Tongue (tissue), 3 donors: ENCODE measurements at places on chromosomes 5 and 9.

- DNase-seq, result no peak
Measured at GRCh38 chr9:110066929-110067716, 140.8 kb downstream of the C9orf152 start.

GRCh38 chr9:86985132-86985647, 37.9 kb upstream of the GAS1 start:
- no peak for DNase-seq

DNA sequence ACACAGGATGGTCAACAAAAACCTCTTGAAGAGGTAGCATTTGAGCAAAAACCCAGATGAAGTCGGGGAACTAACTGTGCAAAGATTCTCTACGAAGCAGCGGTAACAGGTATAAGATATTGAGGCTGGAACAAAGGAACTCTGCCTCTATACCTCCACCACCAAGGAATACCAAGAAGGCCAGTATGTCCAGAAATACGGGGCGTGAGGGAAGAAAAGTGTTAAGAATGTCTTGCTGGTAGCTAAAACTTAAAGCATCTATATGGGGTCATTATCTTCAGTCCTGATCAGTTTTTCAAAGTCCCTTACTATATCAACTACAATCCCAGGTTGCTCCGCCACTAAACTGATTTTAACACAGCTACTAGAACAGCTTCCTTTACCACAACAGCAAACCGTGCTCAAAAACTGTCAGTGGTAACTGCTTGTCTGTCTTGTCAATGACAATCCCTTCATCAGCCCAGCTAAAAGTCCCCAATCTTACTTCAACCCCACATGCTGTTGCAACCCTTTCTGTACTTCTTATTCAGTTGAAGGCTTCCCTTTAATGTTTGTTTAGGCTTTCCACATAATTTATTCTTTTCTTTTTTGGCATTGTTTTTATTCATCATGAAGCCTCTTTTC, 9.4 kb downstream of the PAM start:
- no peak for DNase-seq

DNA sequence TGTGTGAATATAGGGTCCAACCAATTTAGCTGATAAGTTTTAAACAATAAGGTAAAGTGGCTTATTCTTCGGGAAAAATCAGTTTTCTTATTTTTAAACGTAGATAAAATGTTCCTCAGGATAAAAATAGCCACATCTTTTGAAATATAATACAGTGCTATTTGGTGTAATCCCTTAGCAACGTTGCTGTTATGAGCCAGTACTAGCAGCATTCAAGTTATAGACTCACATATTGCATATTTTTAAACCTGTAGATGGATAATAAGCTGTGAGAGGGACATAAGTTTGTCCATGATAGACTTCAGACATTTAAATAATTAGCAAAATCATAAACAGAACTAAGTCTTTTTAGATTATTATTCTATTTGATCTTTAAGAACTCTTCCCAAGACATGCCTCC, 6.3 kb downstream of the PDE4D start:
- DNase-seq, result no peak

- no peak for DNase-seq
Measured at GRCh38 chr5:137148159-137148558, 351.0 kb downstream of the SPOCK1 start.

DNA sequence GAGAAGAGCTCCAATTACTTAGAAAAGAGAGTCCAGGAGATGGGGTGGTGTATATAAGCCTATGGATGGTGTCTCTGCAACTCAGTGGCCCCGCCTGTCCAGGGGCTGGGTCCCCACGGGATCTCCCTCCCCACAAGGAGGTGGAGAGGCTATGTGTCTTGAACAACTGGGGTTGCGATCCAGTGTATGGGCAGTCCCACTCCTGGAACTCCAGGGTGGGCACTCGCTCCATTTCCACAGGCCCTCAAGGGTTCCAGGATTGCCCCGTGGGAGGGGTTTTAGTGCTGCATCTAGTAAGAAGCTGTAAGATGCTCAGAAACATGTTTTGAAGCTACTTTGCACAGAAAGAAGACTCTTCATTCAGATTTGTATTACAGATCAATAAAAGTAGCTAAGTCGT, 558 bp upstream of the SMAD5 start:
- no peak for DNase-seq

DNA sequence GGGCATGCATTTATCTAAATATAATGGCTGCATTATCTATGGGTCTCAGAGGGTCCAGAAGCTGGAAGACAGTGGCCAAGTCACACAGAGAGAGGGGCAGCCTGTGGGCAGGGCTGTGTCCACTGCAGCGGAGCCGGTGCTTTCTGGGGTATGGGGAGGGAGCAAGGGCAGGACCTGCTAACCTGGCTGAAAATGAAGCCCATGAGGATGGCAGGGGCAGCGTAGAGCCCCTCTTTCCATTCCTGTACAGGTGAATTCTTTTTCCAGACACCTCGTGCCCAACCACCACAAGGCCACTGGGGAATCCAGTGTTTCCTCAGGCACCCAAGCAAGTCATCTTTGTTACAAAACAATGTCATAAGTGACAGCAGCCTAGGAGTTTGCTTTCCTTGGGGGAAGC, 305.9 kb upstream of the IRX4 start:
- DNase-seq, result no peak

GRCh38 chr5:14414007-14414406, 167.6 kb upstream of the OTULINL start:
- DNase-seq, result no peak

GRCh38 chr9:17003576-17004240, 131.1 kb upstream of the CNTLN start:
- DNase-seq, result peak; percentile 19

- peak; percentile 95 for DNase-seq
Measured at GRCh38 chr5:154850255-154851062, at the start of gene FAXDC2. TSS of gene FAXDC2 (minus strand) at chr5:154850603. CDS start at chr5:154838178, 12,425 bp downstream.

DNA sequence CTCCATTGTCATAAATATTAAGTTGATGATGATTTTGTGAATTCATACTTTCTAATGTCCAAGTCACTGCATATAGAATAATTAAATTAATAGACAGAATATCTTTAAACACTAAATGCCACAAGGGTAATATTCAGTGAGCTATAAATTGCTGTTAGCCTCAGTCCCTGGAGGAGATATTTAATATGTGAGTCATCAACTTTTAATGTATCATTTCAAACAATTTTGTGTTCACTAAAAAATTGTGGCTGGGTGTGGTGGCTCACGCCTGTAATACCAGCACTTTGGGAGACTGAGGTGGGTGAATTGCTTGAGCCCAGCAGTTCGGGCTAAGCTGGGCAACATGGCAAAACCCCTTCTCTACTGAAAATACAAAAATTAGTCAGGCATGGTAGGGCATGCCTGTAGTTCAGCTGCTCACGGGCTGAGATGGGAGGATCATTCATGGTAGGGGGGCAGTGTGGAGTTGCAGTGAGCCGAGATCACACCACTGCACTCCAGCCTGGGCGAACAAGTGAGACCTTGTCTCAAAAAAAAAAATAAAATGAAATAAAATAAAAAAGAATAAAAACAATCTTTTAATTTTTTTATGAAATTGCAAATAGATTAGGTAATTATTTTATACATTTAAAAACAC, 717.3 kb upstream of the CHD1 start:
- no peak for DNase-seq

DNA sequence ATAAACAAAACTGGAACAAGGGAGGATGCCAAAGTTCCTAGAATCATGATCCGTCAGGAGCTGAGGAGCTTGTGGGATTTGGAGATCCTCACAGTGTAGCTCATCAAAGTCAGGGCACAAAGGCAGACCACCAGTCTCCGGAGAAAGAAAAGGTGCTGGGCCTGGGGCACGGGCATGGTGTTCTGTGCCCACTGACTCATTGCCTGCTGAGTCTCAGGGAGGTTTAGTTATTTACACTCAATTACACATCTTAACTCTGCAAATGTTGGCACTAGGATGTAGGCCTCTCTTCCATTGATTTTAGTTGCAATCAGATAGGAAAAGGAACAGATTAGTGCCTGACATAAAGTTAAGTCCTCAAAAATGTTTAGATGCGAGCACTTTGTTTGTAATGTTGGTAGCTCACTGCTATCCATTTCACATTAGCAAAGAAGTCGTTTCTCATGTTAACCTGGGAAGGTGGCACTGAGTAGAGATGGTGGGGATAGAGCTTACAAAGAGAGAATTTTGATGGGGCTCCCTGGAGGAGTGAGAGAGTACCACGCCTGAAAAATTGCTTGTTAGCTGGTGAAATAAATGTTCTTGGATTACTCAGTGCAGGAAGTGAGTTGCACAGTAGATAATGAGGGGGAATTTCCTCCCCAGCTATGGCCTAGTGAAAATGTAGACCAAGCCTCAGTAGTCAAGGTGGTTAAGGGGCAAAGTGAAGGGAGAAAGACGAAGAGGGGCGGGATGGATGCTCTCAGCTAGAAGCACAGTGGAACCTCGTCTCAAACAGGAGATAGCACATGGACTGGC, 109.5 kb upstream of the CD180 start:
- DNase-seq, result no peak

- peak; percentile 11 for DNase-seq
Measured at GRCh38 chr9:93345643-93346230, 105.7 kb upstream of the FAM120A start.

DNA sequence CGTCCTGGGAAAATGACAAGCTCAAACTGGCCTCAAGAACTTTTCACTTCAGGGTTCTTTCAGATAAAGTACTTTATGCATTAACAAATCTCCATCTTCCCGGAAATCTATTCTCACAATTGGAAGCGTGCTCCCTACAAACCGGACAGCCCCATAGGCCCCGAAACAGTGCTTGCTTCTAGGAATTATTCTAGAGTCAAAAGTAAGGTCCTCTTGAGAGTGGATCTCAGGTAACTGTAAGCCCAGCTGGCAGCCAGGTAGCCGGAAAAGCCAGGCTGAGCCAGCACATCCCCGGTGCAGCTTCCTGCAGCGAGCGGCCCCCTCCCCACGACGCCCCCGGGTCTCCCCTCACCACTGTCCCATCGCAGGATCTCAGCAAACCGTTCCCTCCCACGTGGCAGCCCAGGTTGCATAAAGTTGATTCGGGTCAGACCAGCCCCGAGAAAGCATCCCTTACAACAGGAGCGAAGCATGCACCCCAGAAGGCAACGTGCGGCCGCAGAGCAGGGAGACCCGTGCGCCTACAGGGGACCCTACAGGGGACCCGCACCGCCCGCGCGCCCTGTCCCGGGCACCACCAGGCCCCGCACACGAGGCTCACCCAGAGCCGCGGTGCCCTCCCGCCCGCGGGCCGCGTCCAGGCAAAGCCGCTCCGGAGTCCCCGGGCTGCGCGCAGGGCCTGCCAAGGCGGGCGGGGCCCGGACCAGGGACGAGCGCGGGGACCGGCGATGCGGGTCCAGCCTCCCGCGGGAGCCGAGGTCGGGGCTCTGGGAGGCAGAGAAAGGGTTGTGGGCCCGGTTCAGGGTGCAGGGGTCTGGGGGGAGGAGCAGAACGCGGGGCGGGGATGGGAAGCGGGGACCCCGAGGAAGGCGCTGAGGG, 920 bp downstream of the LPCAT1 start:
- peak; percentile 21 for DNase-seq

- DNase-seq, result no peak
Measured at GRCh38 chr9:6187272-6187671, 28.3 kb upstream of the IL33 start.

DNA sequence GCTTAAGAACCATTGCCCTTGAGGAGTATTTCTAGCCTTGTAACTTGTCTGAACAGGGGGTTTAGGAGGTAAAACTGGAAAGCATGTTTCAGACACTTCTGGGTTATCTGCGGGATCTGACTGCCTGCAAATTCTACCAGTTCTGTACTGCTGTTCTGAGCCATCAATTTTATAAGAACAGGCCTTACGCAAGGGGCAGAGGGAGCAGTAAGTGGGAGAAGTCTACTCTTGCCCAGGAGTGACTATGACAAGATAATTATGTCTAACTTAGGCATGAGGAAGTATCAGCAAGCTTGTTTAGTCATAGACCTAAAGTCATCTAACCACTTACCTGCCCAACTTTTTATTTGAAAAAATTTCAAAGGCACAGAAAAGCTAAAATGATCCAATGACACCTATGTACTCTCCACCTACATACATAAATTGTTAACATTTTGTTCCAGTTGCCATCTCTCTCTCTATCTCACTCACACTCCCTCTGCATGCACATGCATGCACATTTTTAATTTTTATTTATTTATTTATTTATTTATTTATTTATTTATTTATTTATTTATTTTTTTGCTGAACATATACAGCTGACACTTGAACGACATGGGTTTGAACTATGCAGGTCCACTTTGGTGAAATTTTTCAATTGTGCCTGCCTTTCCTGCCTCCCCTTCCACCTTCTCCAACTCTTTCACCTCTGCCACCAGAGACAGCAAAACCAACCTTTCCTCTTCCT, 18.4 kb upstream of the DEPDC1B start:
- no peak for DNase-seq

- DNase-seq, result no peak
Measured at GRCh38 chr5:37710965-37711364, 128.9 kb downstream of the GDNF start.

GRCh38 chr9:137650259-137650658, 31.5 kb downstream of the EHMT1 start:
- no peak for DNase-seq

- DNase-seq, result peak; percentile 81
Measured at GRCh38 chr5:55994495-55994997, at the start of gene IL6ST. TSS of gene IL6ST (minus strand) at chr5:55994963. CDS start at chr5:55976278, 18,685 bp downstream.

DNA sequence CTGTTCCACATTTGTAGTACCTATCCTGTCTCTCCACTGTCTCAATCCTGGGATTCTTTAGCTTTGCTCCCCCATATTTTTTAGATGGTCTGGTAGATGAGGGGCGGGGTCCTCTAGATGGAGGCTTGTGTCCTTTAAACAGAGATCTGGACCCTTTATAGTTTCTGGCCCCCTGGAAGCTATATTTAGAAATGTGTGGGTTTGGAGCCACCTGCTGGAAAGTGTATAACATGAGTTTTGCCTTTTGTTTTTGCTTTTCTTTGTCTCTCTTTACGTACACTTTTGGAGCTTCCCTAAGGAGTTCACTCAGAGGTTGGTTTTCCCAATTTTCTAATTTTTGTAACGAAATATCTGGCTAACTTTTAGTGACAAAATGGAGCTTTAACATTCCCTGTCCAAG, 110.7 kb downstream of the CFAP95 start:
- DNase-seq, result no peak

- no peak for DNase-seq
Measured at GRCh38 chr9:78158286-78158685, 77.6 kb upstream of the CEP78 start.

DNA sequence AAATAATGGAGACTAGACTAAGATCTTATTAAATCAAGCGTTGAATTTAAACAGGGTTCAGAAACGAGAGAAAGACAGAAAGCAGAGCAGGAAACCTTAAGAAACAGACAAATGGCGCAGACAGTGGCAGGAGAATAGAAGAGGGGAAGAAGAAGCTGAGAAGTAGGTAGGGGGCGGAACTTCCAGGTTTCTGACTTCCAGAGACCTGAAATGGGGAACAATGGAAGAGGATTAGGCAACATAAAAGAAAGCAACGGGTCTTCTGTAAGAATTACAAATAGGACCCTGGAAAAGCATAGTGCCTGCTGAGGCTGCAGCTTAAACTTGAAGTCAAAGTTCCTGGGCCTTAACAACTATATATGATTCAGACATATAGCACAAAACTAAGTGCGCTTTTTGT, 101.7 kb downstream of the BNC2 start:
- no peak for DNase-seq
